Ovary (tissue), 10 donors: ENCODE measurements at places on chromosomes 12 and 14. TPM values are rescaled to one million over a fixed set of nuclear protein-coding genes. Genes with fewer than 3 reads are reported as not detected.

GRCh38 chr12:78088391-78088832, 257.7 kb downstream of the NAV3 start:
- DNase-seq: no peak

RNASE2 gene
- polyA plus RNA-seq: 2.9 TPM

GRCh38 chr14:61925043-61925442, 162.8 kb downstream of the SNAPC1 start:
- DNase-seq: no peak

DNA sequence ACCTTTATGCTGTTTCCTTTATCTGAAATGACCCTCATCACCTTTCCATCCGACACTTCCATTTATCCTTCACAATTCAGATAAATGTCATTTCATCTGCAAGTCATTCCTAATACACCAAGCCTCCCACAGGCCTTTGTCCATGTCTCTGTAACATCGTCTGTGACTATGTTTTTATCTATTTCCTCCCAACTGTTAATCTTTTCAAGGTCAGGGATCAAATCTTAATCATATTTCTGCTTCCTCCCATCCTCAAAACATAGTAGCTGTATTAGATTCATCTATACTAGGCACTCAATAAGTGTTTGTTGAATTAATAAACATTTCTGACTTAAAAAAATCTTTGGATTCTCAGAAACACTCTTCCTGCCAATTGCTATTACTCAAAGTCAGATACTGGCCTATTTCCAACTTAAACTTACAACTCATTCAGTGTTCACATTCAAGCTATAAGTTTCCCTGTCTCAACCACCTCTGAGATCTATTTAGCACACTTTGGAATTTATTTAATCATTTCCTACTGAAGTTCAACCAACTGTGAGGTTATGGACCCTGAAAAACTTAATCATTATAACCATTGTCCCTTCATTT, 100.2 kb upstream of the ALX1 start:
- DNase-seq: no peak

DNA sequence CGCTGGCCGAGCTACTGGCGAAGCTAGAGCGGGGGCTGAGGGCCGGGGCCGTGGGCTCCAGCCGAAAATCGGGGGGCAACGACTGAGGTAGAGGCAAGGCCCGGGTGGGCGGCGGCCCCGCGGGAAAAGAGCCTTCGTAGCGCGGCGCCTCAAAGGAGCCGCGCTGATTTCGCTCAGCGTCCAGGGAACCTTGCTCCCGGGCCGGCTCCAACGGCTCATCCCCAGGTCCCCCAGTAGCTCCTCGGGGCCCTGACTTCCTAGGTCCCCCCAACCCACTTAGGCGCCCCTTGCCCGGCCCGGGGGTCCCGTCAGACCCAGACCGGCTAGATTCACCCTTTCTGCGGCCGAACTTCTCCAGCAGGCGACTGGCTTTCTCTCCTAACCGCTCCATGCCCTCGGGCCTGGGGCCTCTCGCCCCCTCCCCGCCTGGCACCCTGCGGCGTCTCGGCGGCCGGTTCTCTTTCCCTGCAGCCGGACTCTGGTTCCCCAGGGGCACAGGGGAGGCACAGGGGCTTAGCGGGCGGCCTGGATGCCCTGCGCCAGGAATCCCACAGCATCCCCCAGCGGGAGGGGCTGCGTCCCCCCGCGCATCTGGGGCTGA, 375 bp downstream of the AJUBA start:
- DNase-seq: no peak

- DNase-seq: peak; percentile 69
Observed at GRCh38 chr12:38904537-38905479, 583 bp downstream of the CPNE8 start.

- DNase-seq: no peak
Observed at GRCh38 chr14:26138764-26139445, 458.9 kb downstream of the NOVA1 start.

DNA sequence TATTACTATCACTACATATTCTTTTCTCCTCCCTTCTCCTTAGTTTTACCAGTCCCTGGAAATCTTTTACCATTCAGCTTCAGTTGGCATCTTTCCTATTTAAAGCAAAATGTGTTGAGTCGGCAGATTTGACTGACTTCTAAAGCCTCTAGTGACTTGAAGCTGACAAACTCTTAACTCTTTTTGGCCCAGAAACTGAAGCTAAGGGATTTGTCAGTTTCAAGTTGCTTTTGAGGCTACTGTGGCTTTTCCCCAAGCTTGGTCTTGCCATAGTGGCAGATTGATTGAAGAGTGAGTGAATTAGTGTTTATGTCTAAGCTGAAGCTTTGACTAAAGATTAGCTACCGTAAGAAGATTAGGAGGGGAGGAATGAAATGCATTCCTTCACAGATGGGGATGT, 104.0 kb downstream of the ETNK1 start:
- no peak for DNase-seq

DNA sequence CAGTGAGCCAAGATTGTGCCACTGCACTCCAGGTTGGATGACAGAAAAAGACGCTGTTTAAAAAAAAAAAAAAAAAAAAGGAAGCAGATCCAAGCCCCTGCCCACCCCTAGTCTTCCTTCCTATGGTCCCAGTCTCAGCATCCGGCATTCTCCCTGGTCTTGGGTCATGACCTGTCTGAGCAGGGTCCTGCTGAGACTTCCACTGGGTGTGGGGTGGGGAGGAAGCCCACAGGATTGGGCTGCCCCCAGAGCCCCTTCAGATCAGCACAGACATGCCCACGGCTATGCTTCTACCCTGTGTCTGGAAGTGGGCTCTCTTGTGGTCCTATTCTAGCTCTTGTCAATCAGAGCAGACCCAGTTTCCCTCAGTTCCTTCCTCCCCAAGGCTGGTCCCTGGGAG, 12.6 kb upstream of the PLEK2 start:
- no peak for DNase-seq

DNA sequence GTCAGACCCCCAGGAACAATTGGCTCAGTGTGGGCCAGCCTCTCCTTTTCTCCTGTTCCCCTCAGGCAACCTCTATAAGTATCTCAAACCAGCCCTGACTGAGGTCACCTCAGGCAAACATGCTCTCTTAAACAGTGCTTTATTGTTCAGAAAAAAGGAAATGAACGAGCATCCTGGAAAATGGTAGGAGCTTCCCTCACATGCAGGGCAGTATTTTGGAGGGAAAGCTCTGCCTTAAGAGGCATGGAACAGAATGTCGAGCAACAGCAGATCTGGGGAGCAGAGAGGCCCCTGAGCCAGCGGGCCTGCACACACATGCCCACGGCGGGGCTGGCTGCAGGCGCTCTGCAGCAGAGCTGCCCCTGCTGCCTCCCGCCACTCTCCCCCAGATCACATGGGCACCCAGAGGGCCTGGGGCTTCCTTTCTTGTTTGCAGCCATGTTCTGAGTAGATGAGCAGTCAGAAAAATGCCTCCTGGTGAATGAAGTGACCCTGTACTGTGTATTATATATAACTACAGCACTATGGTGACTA, 42.0 kb downstream of the MOK start:
- no peak for DNase-seq

CYP46A1 gene
- 1.2 TPM for polyA plus RNA-seq

TMEM233 gene
- polyA plus RNA-seq: 0.48 TPM

DNA sequence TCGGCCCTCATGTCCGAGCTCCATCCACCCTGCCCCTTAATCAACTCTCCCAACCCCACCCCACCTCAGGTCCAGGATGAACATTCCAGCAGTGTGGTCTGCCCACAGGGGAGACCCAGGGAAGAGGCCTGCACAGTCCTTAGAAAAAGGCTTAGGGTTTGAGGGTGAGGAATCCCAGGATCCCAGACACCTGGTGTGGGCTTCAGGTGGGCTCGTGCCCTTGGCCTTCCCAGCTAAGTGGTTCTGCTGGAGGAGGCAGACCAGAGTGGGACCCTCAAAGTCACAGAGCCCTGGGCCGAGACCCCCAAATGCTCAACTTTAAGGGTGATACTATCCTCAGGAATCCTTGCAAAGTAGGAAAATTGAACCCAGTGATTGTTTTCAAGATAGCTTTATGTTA, 25.4 kb upstream of the PPP2R5C start:
- DNase-seq: no peak

DNA sequence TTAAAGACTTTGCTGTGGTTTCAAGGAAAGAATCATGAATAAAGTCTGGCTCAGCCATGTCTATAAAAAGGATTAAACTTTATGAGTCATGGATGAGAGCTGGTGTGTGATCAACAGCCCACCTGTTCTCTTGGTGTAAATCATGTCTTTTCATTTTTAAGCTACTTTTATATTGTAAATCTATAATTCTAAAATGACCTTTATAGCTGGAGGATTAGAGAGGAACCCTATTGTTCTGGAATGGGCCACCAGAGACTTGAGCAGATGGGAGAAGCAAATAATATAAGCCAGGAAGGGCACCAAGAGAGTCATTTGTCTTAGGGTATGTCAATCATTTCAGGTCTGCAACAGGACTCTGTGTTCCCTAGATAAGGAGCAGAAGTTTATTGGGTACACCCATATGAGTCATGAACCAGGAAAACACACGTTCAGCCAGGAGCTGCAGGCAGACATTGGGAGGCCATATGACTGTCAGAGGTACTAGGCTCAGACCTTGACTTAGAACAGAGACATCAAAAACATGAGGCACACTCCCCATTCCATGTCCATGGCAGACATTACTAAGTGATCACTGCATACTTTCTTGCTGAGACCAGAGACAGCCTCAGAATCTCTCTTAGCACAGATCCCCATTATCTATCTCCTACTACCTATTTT, 49.3 kb downstream of the NDUFA12 start:
- no peak for DNase-seq

GRCh38 chr14:41461380-41461779, 145.3 kb upstream of the LRFN5 start:
- no peak for DNase-seq

- no peak for DNase-seq
Observed at GRCh38 chr12:67937822-67938221, 51.4 kb upstream of the IFNG-AS1 start.

DNA sequence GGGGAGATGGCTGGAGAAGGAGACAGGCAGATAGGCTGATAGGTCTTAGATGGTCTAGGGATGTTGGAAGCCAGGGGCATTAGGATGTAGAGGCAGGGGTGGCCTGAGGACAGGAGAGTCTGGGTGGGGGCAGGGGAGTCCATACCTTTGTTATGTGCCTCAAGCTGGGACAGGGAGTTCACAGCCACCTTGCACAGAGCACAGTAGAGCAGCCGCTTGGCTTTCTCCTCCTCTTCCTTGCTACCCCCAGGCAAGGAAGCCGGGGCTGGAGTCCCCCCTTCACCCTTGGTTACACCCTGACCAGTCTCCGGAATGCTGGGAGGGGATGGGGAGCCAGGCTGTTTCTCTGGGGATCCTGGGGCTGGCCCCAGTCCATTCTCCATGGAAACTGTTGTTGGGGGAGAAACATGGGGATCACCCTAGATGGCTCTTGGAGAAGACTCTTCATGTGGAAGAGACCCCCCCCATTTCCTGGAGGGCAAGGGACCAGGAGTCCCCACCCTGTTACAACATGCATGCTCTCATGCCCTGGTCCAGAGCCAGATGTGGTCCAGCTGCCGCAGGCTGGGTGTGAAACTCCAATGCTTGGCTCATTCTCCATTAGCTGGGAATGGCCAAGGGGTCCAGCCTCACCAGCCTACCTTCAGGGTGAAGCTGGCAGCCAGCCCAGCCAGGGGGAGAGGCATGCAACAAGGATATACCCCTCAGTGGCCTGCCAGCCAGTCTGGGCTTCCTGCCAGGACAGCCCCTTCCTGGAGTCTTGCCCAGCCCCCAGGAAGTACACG, 7.2 kb upstream of the GPR84 start:
- DNase-seq: peak; percentile 69

GRCh38 chr12:89450907-89451306, 73.7 kb downstream of the GALNT4 start:
- DNase-seq: no peak

COCH gene
- 1.1 TPM for polyA plus RNA-seq

CNOT2 gene
- 33.7 TPM for polyA plus RNA-seq

CD27 gene
- 0.63 TPM for polyA plus RNA-seq

GRCh38 chr14:31592122-31592521, 30.9 kb downstream of the NUBPL start:
- no peak for DNase-seq

DNA sequence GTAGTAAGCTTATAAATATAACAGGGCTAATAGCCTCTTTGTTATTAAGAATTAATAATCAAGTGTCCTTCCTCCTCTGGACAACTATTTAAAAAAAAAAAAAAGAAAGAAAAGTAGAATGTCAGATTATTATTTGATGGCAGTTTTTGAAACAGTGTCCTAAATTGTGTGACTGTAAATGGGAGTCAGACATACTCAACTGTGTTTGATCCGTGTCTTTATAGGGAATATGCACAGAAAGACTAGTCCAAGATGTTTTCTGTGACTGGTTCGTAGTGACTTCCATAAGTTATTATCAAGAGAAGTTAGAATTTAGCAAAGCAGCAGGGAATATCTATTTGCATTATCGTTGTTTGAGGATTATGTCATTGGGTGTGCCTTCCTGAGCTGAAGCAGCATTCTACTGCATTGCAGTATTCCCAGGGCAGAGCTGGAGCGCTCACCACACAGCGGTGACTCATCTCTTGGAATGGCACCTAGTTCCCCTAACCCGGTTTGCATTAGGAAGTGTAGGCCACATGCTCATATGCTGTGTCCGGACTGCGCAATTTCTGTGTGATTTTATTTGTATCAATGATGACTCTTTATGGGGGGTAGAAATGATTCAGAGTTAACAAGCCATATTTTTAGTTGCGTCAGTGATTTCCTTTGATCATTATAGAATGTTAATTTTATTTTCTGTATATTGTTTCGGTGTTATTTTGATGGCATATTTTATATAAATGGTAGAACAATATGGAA, 7.9 kb downstream of the DYNC1H1 start:
- DNase-seq: peak; percentile 69

KCNA5 gene
- 3.5 TPM for polyA plus RNA-seq

PRICKLE1 gene
- polyA plus RNA-seq: 29.1 TPM

DNA sequence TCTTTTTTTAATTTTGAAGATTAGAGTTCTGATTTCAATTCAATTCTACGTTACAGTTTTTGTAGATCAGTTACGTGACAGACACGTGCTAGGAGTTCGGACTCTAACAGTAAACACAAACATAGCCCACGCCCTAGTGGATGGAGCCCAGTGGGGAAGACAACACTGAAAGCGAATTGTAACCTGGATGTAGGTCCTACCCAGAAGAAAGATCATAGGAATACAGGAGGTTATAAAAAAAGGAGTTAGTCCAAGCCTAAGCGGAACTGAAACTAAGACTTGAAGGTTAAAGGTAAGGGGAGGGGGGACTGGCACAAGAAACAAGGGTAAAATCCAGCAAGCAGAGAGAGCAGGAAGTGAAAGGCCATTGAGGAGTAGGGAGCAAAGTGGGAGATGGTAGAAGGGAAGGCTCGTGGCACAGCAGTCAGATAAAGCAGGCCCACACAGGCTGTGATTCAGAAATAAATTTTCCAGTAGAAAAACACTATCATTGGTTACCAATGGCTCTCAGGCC, 15.7 kb upstream of the CRY1 start:
- no peak for DNase-seq
